Thymus (tissue), 14 donors: ENCODE measurements at places on chromosomes 11 and 22. TPM values are rescaled to one million over a fixed set of nuclear protein-coding genes. Genes with fewer than 3 reads are reported as not detected.

Gene GUCY1A2
- 0.94 TPM for total RNA-seq

Gene KRTAP5-8
- not detected for total RNA-seq

Gene THY1
- total RNA-seq: 88.8 TPM

Gene LDHAL6A
- not detected for total RNA-seq

Gene CCDC157
- 2.1 TPM for total RNA-seq

Gene CSRP3
- 0.38 TPM for total RNA-seq

Gene ZNF214
- 0.57 TPM for total RNA-seq

Gene TEX54
- total RNA-seq: not detected

Gene B3GAT1
- 0.24 TPM for total RNA-seq

Gene SYT7
- 0.14 TPM for total RNA-seq

DNA sequence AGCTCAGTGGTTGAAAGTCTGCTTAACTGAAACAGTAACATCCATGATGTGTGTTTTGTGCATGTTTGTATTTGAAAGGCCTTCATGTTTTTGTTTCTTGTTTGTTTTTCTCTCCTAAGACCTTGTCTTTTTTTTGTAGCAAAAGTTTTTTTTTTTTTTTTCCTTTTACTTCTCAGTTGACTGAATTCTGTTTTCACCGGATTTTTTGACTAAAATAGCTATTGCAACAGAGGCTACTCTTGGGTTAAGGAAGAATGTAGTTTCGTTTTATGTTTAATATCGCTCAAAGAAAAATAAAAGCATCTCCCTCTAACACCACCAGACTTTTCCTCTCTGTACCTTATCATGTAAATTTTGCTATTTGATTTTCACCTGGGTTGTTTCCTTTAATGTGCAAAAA lies 15.1 kb downstream of the APOL6 start:
- DNase-seq: no peak

DNA sequence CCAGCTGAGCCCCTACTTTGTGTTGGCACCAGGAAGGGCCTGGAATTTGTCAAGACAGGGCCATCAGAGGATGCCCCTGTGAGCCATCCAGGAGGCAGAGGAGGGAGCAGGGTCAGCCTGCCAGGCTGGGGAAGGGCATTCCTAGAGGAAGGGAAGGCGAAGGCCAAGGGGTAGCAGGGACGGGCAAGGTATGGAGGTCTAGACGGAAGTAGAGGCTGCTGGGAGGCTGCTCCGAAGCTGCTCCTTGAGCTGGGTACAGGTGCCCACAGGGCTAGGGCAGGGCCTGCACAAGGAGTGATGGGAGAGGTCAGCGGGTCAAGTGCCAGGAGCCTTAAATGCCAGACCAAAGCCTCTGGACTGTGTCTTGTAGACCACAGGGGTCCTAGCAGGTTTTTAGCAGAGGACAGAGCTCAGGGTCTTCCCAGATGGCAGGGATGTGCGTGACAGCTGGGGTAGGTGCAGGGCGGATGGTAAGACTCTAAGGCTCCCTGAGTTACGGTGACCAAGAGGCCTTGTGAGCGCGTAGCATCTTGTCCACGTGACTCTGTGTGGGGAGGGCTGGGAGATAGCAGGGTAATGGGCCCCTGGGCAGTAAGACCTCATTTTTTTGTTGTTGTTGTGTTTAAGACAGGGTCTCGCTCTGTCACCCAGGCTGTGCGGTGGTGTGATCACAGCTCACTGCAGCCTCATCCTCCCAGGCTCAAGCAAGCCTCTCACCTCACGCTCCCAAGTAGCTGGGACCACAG lies 31.7 kb upstream of the CSNK1E start:
- DNase-seq: no peak

- no peak for DNase-seq
Measured at GRCh38 chr22:37556710-37557109, 3.6 kb upstream of the CDC42EP1 start.

GRCh38 chr11:73931951-73932350 lies 18.9 kb upstream of the DNAJB13 start:
- no peak for DNase-seq

GRCh38 chr11:38498721-38499120 lies 1900.7 kb upstream of the RAG2 start:
- DNase-seq: no peak

GRCh38 chr22:23888615-23889401 lies 5.4 kb upstream of the MIF start:
- DNase-seq: no peak

DNA sequence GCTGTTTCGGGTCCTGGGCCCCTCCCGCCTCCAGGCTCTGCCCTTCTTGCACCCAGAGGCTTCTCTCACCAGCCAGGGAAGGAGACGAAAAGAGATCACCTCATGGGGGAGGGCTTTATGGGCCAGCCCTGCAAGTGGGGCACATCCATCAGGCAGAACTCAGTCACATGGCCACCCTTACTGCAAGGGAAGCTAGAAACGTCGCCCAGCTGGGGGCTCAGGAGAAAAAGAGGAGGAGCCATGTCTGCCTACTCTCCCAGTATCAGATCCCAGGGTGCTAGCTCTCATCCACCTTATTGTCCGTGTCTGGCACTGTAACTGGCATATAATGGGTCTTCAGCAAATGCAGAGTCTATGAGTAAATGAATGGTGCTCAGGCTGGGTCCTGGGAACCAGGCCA lies 24.2 kb downstream of the MFNG start:
- DNase-seq: no peak

- DNase-seq: peak; percentile 42
Measured at GRCh38 chr11:61477727-61478148, 30.8 kb upstream of the LRRC10B start.

- DNase-seq: no peak
Measured at GRCh38 chr11:20042045-20042639, 118.1 kb downstream of the DBX1 start.

DNA sequence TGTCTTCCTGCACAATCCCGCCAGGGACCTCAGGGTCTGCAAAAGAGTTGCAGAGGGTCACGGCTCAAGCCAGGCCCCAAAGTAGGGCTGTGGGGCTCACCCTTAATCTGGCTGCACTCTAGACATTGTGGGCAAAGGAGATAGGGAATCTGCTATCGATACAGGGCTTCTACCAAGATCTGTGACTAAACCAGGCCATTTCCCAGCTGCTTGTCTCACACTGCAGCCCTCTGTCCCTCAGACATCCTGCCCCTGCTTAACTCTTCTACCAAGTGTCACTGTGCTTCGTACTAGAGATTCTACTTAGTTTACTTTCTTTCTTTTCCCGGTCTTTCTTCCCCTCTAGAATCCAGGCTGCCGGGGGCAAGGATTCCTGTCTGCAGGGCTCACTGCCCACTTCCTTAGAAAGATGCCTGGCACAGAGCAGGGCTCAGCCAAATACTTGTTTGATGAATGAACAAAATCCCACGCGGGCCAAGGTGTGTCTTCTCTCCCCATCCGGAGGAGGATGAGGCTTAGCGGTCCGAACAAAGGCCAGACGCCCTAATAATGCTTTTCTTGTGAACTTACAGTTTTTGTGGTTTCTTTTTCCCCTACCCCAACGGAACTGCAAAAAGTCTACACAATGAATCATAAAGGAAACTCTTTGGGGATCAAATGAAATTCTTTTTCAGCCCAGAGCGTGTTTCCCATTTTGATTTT lies 61.3 kb upstream of the ANO1 start:
- DNase-seq: no peak

DNA sequence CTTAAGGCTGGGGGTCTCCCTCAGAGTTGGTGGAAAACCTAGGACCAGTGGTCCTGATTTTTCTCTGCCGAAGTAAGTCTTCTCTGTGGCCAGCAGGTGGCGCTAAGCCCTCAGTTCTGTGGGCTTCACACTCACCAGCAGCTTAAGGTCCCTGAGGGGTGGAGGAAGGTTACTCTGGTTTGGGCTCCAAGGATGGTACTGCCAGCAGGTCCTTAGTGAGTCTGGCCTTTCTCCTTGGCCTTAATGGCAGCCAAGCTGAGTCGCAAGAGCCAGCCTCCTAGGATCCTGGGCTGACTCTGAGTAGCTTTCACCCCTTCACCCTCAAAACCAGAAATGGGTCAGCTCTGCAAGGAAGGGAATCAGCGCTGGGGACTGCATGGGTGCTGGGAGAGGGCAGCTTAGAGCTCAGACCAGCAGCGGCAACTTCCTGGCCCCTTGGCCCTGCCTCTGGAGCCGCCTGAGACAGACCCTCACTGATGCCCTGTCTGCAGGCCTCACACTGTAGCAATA lies 4.4 kb downstream of the KCNJ11 start:
- peak; percentile 69 for DNase-seq

GRCh38 chr22:43270949-43271348 lies 72.2 kb downstream of the SCUBE1 start:
- DNase-seq: no peak

GRCh38 chr11:125525303-125525702 lies 29.2 kb upstream of the FEZ1 start:
- no peak for DNase-seq

- DNase-seq: no peak
Measured at GRCh38 chr11:95284057-95285052, 53.4 kb upstream of the SESN3 start.

GRCh38 chr11:17024924-17025323 lies 10.7 kb upstream of the PLEKHA7 start:
- DNase-seq: no peak

GRCh38 chr11:24496386-24496735 lies 492 bp upstream of the LUZP2 start:
- no peak for DNase-seq
